ENCODE measurements at places on chromosomes 6 and 20. TPM values are rescaled to one million over a fixed set of nuclear protein-coding genes. Genes with fewer than 3 reads are reported as not detected.

DNA sequence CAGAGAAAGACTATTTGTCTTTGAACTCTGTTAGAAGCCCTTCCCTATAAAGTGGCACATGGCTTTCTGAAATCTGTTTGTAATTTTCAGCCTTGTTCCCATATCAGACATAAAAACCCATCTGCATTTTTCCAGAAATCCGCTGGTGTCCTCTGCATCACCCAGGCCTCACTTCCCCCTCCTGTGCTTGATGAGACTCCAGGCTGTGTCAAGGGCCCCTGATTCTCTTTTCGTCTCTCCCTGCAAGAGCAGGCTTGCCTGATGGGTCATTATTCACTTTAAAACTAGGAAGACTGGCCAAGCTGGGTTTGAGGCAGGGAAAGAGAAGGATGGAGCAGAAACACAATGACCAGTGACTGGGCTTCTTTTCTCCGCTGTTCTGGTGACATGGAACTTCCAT is 10.6 kb upstream of the PROKR2 start:
- H3K27me3 ChIP-seq, result peaks cover 27% of the 10 kb centered on the region
- no peak overlapping the region for H3K4me3 ChIP-seq
- no peaks in the 10 kb centered on the region for H3K36me3 ChIP-seq
- DNase-seq, result no peak
- no peaks in the 10 kb centered on the region for H3K4me1 ChIP-seq
- H3K27ac ChIP-seq, result no peak overlapping the region

DNA sequence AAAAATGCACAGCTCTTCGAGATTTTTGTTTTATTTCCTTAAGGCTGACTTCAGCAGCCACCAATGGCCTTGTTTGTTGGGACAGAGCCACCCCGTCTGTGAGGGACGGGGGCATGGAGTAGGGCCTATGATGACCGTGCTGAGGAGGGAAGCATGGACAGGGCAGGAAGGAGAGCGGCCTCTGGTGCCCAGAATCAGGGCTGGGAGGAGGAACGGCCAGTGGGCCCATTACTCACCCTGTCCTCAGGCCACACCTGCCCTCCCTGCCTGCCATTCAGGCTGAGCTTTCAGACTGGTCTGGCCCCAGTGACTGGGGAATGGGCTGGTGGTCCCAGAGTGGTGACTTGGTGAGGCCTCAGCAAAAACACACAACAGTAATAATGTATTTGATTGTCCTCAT is 104.4 kb downstream of the SMOC2 start:
- no peak overlapping the region for H3K27ac ChIP-seq
- H3K4me1 ChIP-seq, result no peaks in the 10 kb centered on the region
- no peak overlapping the region for H3K4me3 ChIP-seq
- no peak for DNase-seq

- no peak overlapping the region for H3K4me3 ChIP-seq
- no peak for DNase-seq
- peaks cover 16% of the 10 kb centered on the region for H3K4me1 ChIP-seq
- H3K27ac ChIP-seq, result no peak overlapping the region
- no peaks in the 10 kb centered on the region for H3K27me3 ChIP-seq
- peaks cover 6% of the 10 kb centered on the region for H3K36me3 ChIP-seq
Measured at GRCh38 chr20:25356271-25356933, 34.2 kb downstream of the ABHD12 start.

DNA sequence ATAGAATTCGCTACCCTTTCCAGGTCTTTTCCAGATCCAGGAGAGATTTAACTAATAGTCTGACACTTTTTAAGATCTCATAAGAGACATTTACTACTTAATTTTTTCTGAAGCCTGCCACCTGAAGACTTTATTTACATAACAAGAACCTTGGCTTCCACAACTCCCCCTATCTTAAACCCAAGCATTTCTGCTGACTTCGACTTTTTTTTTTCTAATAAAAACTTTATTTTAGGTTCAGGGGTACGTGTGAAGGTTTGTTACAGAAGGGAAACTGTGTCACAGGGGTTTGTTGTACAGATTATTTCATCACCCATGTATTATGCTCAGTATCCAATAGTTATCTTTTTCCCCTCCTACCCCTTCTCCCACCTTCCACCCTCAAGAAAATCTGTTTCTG is 64.9 kb upstream of the OR14J1 start:
- no peak overlapping the region for H3K4me3 ChIP-seq
- no peak for DNase-seq

GRCh38 chr6:119960036-119960435 is 610.5 kb upstream of the MAN1A1 start:
- no peak overlapping the region for H3K27ac ChIP-seq
- H3K4me1 ChIP-seq, result no peaks in the 10 kb centered on the region
- DNase-seq, result no peak
- H3K4me3 ChIP-seq, result no peak overlapping the region
- H3K27me3 ChIP-seq, result no peaks in the 10 kb centered on the region

DNA sequence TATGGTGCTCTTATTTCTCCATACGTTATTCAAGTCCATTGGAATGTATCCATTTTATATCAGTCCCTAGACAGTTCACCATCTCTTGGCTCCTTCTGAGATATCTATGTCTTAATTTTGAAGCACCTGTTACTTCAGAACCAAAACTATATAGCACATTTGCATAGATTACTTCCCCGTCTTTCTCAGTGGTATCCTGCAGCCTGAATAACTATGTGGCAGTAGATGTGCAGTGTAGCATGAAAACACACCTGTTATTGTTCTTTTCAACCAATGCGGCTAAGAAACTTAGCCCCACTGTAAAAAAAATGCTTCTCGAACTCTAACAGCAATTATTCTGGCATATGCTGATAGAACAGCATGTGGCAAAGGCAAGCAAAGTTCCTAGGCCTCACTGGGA is 1184.4 kb upstream of the ADGRB3 start:
- H3K27ac ChIP-seq, result no peak overlapping the region
- H3K4me1 ChIP-seq, result no peaks in the 10 kb centered on the region
- no peaks in the 10 kb centered on the region for H3K27me3 ChIP-seq
- no peaks in the 10 kb centered on the region for H3K36me3 ChIP-seq
- no peak overlapping the region for H3K4me3 ChIP-seq

GRCh38 chr6:129981598-129981997 is 36.8 kb upstream of the L3MBTL3 start:
- no peak for DNase-seq
- no peak overlapping the region for H3K27ac ChIP-seq
- H3K4me3 ChIP-seq, result no peak overlapping the region
- H3K27me3 ChIP-seq, result peaks cover 8% of the 10 kb centered on the region

GRCh38 chr6:53179961-53180651 is 31.5 kb upstream of the GCM1 start:
- H3K27me3 ChIP-seq, result no peaks in the 10 kb centered on the region
- peak overlapping the region; percentile 53 for H3K27ac ChIP-seq
- peaks cover 3% of the 10 kb centered on the region for H3K4me1 ChIP-seq

- no peak for DNase-seq
- no peak overlapping the region for H3K4me3 ChIP-seq
- H3K27ac ChIP-seq, result peak overlapping the region; percentile 29
- H3K27me3 ChIP-seq, result no peaks in the 10 kb centered on the region
- peaks cover 18% of the 10 kb centered on the region for H3K4me1 ChIP-seq
Measured at GRCh38 chr6:45075246-45075645, 252.9 kb upstream of the RUNX2 start.

DNA sequence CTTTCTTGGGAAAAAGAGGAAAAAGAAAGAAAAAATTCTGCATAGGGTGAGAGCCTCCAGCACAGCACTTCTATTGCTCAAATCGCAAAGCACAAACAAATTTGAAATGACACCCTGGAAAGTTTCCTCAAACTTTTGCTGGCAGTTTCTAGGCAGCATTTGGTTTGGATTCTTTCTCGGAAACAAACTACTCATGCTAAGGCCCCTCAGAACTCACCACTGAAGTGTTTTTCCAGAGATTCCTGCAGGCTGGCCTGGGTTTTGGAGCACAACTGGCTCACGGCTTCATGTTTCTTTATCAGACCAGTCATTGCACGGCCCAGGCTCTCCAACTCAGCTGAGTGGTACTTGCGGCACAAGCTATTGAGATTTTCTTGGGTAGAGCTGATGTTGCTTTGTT is 237.8 kb downstream of the SYNE1 start:
- H3K27ac ChIP-seq, result no peak overlapping the region
- no peaks in the 10 kb centered on the region for H3K4me1 ChIP-seq
- H3K4me3 ChIP-seq, result no peak overlapping the region
- peaks cover 2% of the 10 kb centered on the region for H3K27me3 ChIP-seq
- no peaks in the 10 kb centered on the region for H3K36me3 ChIP-seq

GRCh38 chr6:41379306-41379705 is 43.9 kb downstream of the NCR2 start:
- peaks cover 78% of the 10 kb centered on the region for H3K27me3 ChIP-seq
- no peak for DNase-seq
- no peaks in the 10 kb centered on the region for H3K36me3 ChIP-seq
- no peak overlapping the region for H3K4me3 ChIP-seq

DNA sequence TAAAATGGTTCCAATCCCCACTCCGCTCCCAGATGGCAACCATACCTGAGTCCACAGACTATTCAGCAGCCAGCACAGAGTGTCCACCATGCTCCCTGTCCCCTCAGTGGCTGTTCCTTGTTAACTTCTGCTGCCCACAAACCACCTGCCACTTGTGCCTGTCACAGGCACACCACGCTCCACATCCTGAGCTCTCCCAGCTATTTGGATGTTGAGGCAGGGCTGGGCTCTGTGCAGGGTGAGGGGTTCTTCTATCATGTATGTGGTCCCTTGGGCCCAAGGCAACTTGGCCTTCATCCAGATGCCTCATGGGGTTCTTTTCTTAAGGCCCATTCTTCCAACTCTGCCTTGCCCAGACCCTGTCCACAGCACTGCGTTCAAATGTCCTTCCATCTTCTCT is 34.0 kb upstream of the NXT1 start:
- no peak for DNase-seq
- peaks cover 2% of the 10 kb centered on the region for H3K27me3 ChIP-seq
- H3K27ac ChIP-seq, result no peak overlapping the region

- H3K36me3 ChIP-seq, result peaks cover 77% of the 10 kb centered on the region
- H3K27ac ChIP-seq, result no peak overlapping the region
- H3K4me3 ChIP-seq, result no peak overlapping the region
- no peaks in the 10 kb centered on the region for H3K27me3 ChIP-seq
Measured at GRCh38 chr6:125279961-125280360, 21.8 kb downstream of the HDDC2 start.

- H3K27me3 ChIP-seq, result peaks cover 2% of the 10 kb centered on the region
- no peak overlapping the region for H3K4me3 ChIP-seq
- no peaks in the 10 kb centered on the region for H3K36me3 ChIP-seq
Measured at GRCh38 chr6:39266782-39267355, 37.6 kb upstream of the KCNK5 start.

DNA sequence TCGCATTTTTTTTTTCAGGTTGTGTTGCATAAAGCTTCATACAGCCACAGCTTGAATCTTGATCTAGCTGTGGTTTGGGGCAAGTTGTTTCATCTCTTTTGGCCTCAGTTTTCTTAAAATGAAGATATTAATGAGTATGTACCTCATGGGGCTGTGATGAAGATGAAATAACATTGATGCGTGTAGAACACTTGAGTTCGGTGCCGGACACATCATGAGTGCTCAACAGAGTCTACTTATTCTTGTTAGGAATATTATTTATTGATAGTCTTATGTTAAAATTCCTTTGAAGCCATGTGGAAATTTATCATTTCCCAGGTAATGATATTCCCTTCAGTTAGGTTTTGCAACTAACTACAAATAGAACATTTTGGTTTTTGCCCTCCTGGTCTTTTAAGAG is 3.4 kb downstream of the PAQR8 start:
- peaks cover 34% of the 10 kb centered on the region for H3K36me3 ChIP-seq
- H3K4me1 ChIP-seq, result peaks cover 28% of the 10 kb centered on the region
- H3K27me3 ChIP-seq, result no peaks in the 10 kb centered on the region
- H3K4me3 ChIP-seq, result no peak overlapping the region

GRCh38 chr20:32189691-32190615 is 17.6 kb downstream of the PLAGL2 start:
- peaks cover 35% of the 10 kb centered on the region for H3K36me3 ChIP-seq
- H3K4me3 ChIP-seq, result peak overlapping the region; percentile 77
- H3K4me1 ChIP-seq, result peaks cover 30% of the 10 kb centered on the region
- no peaks in the 10 kb centered on the region for H3K27me3 ChIP-seq
- peak overlapping the region; percentile 55 for H3K27ac ChIP-seq

- H3K4me3 ChIP-seq, result no peak overlapping the region
- peaks cover 68% of the 10 kb centered on the region for H3K36me3 ChIP-seq
- no peak for DNase-seq
- no peaks in the 10 kb centered on the region for H3K27me3 ChIP-seq
- H3K4me1 ChIP-seq, result no peaks in the 10 kb centered on the region
- H3K27ac ChIP-seq, result no peak overlapping the region
Measured at GRCh38 chr6:154814063-154814462, 80.8 kb downstream of the SCAF8 start.

GRCh38 chr6:12173661-12174060 is 116.5 kb upstream of the EDN1 start:
- H3K4me3 ChIP-seq, result no peak overlapping the region
- H3K4me1 ChIP-seq, result no peaks in the 10 kb centered on the region
- no peak for DNase-seq
- no peaks in the 10 kb centered on the region for H3K36me3 ChIP-seq
- no peak overlapping the region for H3K27ac ChIP-seq

DNA sequence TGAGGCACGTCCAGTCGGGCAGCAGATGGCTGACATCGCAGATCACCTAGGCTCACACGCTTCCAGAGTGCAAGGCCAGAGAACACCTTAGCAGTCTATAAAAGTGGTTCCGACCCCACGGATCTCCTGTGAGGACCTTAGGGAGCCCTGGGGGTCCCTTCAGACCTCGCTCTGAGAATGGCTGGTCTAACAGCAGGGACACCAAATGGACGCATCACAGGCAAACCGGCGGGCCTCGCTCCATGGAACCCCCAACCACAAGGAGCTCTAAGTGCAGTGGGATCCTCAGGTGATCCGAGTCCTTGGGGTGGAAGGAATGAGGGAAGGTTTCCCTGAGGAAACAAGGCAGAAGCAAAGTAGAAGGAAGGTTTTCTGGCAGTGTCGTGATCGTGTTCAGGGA is 135.4 kb downstream of the SMOC2 start:
- H3K4me3 ChIP-seq, result no peak overlapping the region
- H3K4me1 ChIP-seq, result no peaks in the 10 kb centered on the region
- H3K36me3 ChIP-seq, result no peaks in the 10 kb centered on the region
- H3K27me3 ChIP-seq, result no peaks in the 10 kb centered on the region
- DNase-seq, result no peak

DNA sequence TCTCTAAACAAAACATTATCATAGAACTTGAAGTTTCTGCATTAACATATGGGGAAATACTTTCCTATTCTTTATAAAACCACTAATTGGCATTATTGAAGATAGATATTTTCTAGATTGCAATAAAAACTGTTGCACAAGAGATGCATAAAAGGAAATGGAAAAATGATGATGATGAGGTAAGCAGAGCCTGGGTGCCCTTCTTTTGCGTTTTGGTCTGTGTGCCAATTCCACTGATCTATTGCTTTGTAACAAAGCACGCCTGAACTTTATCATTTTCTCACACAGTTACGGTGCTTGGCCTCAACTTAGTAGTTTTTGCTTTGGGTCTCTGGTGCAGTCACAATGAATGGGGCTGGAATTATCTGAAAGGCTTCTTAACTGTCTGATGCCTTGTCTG is 450.5 kb downstream of the MAFB start:
- peaks cover 3% of the 10 kb centered on the region for H3K27me3 ChIP-seq
- no peak overlapping the region for H3K27ac ChIP-seq
- H3K4me3 ChIP-seq, result no peak overlapping the region
- no peak for DNase-seq

GRCh38 chr6:22828179-22829062 is 259.1 kb downstream of the HDGFL1 start:
- no peak for DNase-seq
- H3K4me1 ChIP-seq, result no peaks in the 10 kb centered on the region

The C6orf163 gene
- 1.9 TPM for total RNA-seq

The RIPPLY2 gene
- total RNA-seq, result not detected

The MYMX gene
- total RNA-seq, result not detected

The RNF144B gene
- total RNA-seq, result 0.19 TPM

The BTBD3 gene
- total RNA-seq, result 14.8 TPM

The TRIM31 gene
- 0.09 TPM for total RNA-seq

The MRPL14 gene
- 65.6 TPM for total RNA-seq

The ACOT8 gene
- 28.5 TPM for total RNA-seq

The PPARD gene
- 19.0 TPM for total RNA-seq

The TSBP1 gene
- total RNA-seq, result not detected

The NR2E1 gene
- total RNA-seq, result not detected

The RNF39 gene
- not detected for total RNA-seq
